ENCODE measurements at places on chromosomes 2 and 18.

DNA sequence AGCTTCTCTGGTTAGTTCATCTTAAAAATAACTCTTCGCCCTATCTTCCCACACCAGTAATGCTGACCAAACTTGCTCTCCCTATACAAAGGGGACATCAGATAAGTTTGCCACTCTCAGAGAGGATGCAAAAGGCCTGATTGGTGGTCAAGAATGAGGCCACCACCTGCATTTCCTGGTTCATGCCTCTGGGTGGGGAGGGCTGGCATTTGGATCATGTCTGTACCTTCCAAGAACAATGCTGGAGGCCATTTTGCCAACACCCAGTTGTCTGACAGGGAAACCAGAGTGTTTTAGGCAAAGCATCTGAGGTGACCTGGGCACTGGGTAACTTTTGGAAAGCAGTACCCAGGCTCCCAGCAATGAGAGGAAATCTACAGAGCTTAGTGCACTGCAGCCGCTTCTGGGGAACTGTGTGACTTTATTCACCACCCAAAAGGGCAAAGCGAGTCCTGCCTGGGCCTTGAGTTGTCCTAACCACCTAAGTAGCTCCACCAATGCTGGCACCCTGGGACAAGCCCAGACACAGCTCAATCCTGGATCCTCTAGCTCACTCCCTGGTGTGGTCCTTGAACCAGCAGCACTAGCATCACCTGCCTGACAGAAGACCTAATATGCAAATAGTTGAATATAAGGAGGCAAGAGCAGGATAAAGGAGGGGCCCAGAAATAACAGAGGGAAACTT lies 35.1 kb downstream of the CAPN13 start:
- no peak for DNase-seq

DNA sequence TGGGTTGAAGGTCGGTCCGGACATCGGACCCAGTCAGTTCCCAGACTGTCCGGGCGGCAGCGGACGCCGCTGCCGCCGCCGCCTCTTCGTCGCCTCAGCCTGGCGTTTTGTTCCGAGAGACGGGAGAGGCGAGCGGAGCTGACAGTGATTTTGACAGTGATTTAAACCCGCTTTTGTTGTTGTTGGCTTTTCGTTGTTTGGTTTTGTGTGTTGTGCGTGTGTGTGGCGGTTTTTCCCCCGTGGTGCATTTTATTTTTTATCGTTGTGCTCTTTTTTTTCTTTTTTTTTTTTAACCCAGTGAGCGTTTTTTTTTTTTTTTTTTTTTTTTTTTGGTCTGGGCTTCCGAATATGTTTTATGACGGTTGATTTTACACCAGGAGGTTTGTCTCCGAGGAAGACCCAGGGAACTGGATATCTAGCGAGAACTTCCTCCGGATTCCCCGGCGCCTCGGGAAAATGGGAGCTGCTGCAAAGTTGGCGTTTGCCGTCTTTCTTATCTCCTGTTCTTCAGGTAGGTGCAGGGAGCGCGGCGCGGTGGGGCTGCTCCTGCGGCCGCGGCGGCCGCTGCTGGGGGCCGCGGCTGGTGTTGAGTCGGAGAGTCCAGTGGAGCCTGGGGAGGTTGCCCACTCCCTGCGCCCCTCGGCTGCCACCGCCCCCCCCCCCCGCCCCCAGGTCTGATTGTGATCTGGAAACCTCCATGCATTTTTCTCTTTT lies at the start of gene ACVR2A:
Gene ACVR2A, plus strand, starts transcription at position 333 of the 714 bp plus-strand sequence. Its CDS starts 124 bp downstream, at position 457.
- peak; percentile 39 for DNase-seq

- DNase-seq: no peak
Observed at GRCh38 chr2:178909507-178909906, 102.3 kb upstream of the TTN start.

GRCh38 chr2:152500772-152501171 lies 165.8 kb downstream of the FMNL2 start:
- DNase-seq: no peak

- peak; percentile 90 for DNase-seq
Observed at GRCh38 chr18:57780706-57781347, 22.3 kb downstream of the ATP8B1 start.

DNA sequence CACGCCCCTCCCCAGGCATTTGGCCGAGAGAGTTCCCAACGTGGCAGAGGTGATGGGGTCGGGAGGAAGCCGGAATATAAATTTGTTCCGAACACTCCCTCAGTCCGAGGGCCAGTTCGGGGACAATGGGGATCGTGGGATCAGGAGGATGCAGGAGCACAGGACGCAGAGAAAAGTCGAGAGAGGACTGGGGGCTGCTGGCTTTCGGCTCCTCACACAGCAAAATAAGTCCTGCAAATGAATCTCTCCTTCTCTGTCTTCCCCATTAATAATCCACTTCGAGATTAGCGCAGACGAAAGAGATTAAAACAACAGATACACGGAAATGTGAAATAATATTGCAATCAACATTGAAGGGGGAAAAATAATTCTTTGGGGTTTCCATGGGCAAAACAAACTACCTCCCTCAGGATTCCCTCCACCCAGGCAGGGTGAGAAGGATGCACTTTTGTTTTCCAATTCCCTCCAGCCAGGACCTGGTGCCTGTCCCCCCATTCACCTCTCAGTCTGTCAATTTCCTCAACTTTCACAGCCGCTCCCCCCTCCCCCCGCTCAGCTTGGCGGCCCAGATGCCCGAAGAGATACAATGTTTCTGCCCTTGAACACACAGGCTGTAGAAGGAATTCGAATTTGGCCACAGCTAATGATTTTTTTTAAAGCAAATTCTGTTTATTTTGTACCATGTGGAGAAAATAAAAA lies 3.1 kb upstream of the ZEB2 start:
- DNase-seq: no peak

Measured in choroid plexus epithelial cell (primary cell).